COR-L47 (cell line): ENCODE measurements at places on chromosomes 5 and 9.

DNA sequence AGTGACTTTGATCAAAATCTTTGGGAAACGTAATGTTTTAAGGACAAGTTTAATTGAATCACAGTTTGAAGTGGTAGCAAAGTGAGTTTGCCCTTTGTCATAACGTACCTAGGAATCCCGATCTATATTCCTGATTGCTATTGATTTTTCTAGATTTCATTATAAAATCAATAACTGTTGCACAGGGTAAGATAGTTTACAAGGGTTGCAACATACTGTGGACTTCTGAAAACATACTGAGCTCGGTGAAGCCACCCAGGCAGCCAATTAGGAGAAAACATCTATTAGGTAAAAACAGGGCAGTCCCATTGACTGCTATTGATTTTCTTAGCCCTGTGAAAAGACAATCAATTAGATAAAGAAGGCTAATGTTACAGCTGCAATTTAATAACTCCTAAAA is 659.9 kb downstream of the ISL1 start:
- peak; percentile 64 for DNase-seq

DNA sequence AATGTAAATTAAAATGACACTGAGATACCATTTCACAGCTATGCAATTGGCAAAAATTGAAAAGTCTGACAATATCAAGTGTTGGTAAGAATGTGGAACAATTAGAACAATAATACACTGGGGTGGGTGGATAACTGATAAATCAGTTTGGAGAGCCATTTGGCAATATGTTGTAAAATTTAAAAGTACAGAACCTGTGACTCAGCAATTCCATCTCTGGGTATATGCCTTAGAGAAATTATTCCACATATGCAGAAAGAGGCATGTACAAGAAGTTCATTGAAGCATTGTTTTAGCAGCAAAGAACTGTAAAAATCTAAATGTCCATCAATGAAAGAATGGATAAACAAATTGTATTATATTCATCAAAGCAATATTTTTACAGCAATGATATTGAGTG is 89.3 kb upstream of the NR3C1 start:
- no peak for DNase-seq

GRCh38 chr9:82148901-82149461 is 160.4 kb downstream of the SPATA31D1 start:
- DNase-seq, result no peak

- no peak for DNase-seq
These were observed 176.2 kb downstream of the SMC2 start for GRCh38 chr9:104269996-104270963.

DNA sequence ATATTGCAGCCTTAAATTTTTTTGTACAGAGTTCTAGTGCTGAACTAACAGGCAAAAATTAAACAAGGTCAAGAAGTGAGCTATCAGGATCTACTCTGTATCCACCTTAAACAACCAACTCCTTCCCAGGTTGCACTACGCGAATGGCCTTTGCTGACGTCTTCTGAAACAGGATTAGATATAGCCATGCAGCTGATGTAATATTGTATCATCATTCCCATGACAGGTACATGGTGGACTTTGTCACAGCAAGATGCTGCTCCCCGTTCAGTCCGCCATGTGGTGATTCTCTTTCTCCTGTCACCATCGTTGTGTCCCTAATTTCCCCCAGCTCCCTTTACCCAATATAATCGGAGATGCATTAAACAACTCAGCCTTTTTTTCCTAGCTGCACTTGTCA is 328.9 kb downstream of the DEPDC1B start:
- DNase-seq, result no peak

GRCh38 chr9:17862101-17862500 is 283.2 kb downstream of the SH3GL2 start:
- DNase-seq, result no peak

- no peak for DNase-seq
These were observed 4.4 kb downstream of the SLC22A4 start for GRCh38 chr5:132298298-132299212.

DNA sequence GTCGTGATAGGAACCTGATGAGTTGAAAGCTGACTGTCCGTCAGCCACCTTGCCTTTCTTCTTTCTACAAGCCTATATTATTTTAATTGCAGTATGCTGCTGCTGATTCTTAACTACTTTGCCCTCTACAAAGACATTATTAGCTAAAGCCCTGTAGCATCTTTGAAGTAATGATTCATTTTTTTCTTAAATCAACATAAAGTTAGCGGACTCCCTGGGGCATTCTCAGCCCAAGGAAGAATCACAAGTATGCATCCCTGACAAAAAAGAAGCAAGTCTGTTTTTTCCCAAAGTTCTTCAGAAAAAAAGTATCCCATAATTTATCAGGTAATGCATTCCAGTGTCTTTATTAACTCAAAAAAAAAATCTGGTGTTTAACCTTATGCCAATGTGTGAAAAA is 69.5 kb upstream of the TAS2R1 start:
- no peak for DNase-seq

- no peak for DNase-seq
These were observed 57.5 kb downstream of the CDH18 start for GRCh38 chr5:19930451-19930850.

DNA sequence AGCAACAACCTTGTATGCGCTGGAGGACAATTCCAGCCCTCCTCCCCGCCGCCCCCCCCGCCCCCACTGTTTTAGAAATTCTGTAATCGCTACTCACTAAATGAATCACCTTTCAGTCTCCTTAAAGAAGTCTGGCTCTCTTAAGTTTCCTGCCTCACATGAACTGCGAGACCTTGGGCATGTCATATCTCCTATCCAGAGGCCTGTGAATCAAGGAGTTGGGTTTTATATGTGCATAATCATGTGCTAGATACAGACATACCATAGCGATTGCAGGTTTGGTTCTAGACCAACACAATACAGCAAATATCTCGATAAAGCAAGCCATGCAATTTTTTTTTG is 337 bp upstream of the DMAC1 start:
- DNase-seq, result no peak

DNA sequence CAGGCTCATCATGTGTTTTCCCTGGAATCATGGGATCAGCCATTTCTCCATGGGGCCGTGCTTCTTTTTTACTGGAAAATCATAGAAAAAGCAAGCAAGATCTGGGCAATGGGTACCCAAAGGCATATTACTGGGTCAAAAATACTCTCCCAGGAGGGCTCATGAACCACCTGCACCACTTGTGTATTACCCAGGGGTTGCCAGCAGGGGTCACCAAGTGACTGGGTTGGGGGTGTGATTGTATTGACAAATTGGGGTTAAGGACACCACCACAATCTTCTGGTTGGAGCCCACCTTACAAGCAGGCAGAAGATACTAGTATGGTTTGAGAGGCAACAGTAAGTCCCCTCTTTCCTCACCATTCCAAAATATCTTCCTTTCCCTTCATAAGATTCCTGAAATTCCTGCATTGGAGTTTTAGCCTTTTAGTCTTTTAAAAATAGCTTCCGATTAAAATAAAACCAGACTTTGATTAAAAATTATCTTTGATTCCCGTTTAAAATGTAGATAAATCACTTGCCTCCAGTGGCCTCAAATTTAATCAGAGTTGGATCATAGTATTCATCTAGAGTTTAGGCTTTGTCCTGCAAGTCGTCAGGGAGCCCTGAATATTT is 603.3 kb downstream of the KIF4B start:
- peak; percentile 10 for DNase-seq

DNA sequence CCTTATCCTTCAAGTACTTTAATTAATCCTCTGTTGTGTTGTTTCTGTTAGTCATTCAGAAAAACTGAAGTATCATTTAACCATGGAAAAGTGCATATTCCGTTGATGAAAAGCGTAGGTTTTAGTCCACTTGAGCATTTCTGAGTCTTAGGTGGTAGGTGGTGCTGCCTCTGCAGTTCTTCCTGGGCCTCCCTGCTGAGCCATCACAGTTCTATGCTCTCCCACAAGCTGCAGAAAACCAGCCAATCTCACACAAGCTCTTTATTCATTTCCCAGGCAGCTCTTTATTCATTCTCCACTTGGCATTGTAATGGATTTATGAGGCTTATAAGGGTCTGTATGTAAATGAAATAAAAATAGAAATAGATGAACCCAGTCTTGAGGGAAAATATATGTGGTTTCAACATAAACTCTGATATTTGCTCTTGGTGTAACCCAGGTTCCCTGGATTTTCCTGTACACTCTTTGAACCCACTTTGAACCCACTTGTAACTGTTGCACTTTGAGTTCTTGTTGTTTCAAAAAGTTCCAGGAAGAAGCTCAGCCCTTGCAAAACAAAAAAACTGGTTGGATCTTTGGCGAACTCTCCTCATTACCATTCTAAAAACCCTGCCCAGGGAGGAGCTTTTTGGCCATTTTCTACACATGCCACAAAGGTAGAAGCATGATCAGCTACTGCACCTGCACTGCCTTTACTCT is 56.0 kb downstream of the ZNF510 start:
- no peak for DNase-seq

DNA sequence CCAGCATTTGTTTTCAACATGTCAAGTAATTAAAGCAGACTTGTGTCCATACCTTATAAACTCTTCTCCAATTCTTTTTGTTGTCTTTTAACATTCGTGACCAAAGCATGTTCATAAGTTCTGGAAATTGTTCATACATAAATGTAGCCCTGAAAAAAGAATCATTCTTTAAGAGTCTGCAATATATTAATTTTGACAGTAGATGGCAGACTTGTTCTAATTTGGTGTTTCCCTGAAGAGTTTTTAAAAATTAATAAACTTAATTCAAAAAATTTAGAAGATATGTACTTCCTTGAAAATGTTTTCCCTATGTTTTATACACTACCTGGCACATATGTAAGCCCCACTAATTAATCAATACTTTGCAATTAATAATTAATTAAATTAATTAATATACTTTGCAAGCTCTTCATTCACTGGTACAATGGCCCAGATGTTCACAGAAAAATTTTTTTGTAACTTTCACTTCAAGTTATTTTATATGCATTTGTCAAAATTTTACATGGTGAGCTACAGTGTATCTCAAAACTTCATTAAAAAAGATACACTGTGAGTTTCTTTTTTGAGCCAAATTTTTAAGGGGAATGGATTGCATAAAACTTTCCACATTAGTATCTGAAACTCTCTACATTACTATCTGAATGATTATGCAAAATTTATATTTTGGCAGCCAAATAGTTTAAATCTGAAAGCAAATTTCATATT is 42.1 kb downstream of the CLINT1 start:
- no peak for DNase-seq

DNA sequence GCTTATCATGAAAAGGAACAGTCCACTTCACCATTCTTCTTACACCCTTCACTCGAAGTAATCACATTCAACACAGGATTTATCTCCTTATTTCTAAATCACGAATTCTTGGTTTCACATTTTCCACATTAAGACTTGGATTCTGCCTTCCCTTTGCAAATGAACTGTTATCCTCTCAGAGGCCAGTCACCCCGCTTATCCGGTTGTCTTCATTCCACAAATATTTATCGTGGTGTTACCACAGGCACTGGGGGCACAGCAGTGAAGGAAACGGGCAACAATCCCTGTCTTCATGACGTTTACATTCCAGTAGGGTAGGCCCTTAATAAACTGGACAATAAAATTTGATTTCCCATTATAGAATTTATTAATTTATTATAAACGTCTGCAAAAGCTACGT is 284.2 kb downstream of the DENND1A start:
- no peak for DNase-seq

DNA sequence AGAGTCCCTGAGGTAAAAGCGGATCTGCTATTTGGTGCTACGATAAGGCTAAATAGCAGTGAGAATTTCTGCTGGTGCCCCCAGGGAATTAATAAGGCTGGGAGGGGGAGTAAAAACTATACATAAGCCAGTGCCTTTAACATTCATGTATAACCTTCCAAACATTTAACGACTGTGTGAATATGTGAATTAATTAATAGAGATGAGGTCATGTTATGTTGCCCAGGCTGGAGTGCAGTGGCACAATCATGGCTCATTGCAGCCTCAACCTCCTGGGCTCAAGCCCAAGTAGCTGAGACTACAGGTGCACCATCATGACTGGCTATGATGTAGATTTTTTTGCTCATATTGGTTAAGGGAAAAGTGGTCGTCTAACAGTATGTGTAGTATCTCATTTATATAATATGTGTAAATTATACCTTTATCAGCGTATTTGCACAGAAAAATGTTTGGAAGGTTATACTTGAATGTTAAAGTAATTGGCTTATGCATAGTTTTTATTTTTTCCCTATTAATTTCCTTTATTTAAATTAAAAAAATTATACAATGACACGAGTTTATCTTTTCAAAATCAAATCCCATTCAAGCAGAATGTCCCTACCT is 64.6 kb downstream of the EHMT1 start:
- DNase-seq, result no peak

DNA sequence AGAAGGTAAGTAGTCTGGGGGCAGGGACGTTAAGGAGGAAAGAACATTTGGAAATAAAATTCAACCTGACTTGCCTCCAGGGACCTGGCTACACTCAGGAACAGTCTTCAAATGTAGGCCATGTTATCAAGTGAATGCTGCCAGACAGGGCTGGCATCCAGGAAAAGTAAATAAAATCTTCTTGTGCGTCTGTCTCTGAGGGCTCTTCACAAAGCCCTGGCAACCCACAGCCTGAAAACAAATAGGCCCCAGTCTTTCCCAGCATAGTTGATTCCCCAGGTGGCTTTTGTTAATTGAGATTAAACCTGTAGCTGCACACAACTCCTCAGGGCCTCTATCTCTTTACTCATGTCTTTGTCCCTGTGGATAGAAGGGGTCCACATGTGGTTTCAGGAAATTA is 55.4 kb downstream of the STK32A start:
- DNase-seq, result peak; percentile 37

DNA sequence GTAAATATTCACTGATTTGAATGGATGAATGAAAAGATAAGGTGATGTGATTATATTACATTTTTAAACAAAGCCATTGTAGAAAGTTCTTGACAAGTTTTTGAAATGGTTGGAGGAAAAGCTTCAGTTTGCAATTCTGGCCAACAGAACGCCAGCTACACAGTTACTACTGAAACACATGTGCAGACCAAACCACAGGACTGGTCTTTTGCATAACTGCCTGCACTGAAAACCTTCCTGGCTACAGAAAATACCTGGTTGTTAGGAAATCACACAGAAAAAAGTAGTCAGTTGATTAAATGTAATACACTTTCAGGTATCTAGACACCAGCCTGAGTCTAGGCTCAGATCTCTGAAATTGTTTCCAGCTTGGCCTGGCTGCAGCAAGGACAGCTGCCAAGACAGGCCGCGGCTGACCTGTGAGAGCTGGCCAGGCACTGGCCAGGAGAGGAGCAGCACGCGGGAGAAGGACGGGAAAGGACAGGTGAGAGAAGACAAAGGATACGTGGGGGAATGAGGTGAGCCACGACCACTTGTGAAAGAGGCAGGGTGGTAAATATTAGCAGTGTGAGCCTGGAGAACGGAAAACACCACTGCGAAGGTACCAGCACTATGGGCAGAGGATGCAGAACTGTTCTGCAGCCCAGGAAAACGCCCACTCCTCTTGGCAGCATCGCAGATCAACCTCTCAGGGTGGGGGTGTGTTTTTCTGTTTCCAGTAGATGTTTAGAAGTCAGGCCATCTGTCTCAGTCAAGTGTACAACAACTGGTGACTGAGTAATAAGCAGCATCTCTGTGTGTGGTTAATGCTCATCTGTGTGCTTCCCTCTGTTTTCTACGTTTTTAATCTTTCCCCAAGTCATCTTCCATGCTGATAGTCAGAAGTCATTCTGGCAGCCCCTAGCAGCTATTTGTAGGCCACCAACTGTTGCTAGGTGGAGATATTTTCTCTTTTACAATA is 137.4 kb downstream of the SCAMP1 start:
- no peak for DNase-seq
